Small intestine (tissue), 16 donors: ENCODE measurements at places on chromosomes 11 and 22. TPM values are rescaled to one million over a fixed set of nuclear protein-coding genes. Genes with fewer than 3 reads are reported as not detected.

KCNJ5 gene
- 0.76 TPM for polyA plus RNA-seq

BIRC3 gene
- polyA plus RNA-seq, result 25.6 TPM

DNA sequence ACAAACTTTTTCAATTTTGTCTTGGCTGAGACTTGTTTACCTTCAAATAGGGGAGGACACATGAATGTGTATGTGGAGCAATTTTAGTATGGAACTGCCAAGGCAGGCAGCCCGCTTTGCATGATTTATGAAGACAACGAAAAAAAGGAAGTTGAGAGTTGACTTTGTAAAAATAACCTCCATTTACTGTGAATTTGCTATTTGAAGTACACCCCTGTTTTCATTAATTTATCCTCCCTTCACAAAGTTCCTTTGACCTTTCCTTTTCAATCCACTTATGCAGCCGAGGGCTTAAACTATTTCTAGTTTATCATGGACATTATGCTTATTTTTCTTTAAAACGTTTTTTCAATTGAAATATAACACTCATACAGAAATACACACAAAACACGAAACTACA lies 369.6 kb upstream of the CADM1 start:
- no peak overlapping the region for H3K4me3 ChIP-seq
- H3K4me1 ChIP-seq, result no peaks in the 10 kb centered on the region
- no peak for DNase-seq
- H3K27ac ChIP-seq, result no peak overlapping the region

- H3K27ac ChIP-seq, result no peak overlapping the region
- H3K4me3 ChIP-seq, result no peak overlapping the region
- H3K27me3 ChIP-seq, result no peaks in the 10 kb centered on the region
- no peak for DNase-seq
- H3K36me3 ChIP-seq, result no peaks in the 10 kb centered on the region
Observed at GRCh38 chr11:2298131-2298794, 3.5 kb downstream of the C11orf21 start.

DNA sequence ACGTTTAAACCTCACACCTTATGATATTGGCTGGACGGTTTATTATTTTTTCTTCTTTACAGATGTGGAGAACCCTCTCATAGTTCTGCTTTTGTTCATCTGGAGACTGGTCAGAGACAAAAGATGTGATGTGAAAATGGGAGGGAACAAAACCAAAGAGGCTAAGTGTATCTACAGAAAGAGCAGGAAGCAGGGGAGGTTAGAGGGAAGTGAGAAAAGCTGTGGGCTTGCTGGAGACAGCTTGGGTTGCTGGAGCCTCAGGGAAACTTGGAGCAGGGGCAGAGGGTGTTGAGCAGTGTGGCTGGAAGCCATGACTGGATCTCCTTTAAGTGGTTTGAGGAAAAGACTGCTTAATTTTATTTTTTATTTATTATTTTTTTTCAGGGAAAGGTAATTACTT lies 79.0 kb upstream of the SNX19 start:
- no peak for DNase-seq
- no peak overlapping the region for H3K4me3 ChIP-seq
- H3K27ac ChIP-seq, result no peak overlapping the region
- H3K36me3 ChIP-seq, result no peaks in the 10 kb centered on the region
- no peaks in the 10 kb centered on the region for H3K4me1 ChIP-seq

ANAPC15 gene
- polyA plus RNA-seq, result 83.0 TPM

GRCh38 chr11:17816232-17816931 lies 81.8 kb downstream of the KCNC1 start:
- no peaks in the 10 kb centered on the region for H3K4me1 ChIP-seq
- H3K36me3 ChIP-seq, result no peaks in the 10 kb centered on the region
- no peak overlapping the region for H3K27ac ChIP-seq
- no peaks in the 10 kb centered on the region for H3K27me3 ChIP-seq
- DNase-seq, result no peak
- no peak overlapping the region for H3K4me3 ChIP-seq

GRCh38 chr22:33028234-33028633 lies 29.9 kb downstream of the SYN3 start:
- no peaks in the 10 kb centered on the region for H3K4me1 ChIP-seq
- no peak overlapping the region for H3K27ac ChIP-seq
- no peak overlapping the region for H3K4me3 ChIP-seq
- peaks cover 11% of the 10 kb centered on the region for H3K27me3 ChIP-seq
- no peaks in the 10 kb centered on the region for H3K36me3 ChIP-seq

DNA sequence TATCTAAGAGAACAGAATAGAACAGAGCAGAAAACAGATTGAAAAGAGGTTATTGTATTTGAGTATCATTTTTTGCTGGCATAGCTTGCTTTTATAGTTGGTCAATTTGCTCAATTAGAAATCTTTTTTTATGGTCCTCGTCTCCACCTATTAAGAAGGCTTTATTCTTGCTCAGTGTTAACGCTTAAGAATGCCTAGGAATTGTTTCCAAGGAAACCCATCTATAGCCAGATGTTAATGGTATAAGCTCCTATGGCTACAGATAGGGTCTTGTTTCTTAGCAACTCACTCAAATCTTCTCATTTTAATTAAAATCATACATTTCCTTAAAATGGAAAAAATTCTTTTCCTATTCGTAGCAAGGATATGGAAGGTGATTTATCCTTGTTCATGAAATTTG lies 392.3 kb downstream of the TMEM135 start:
- no peaks in the 10 kb centered on the region for H3K36me3 ChIP-seq
- no peak overlapping the region for H3K4me3 ChIP-seq
- H3K4me1 ChIP-seq, result no peaks in the 10 kb centered on the region
- DNase-seq, result no peak
- no peak overlapping the region for H3K27ac ChIP-seq
- H3K27me3 ChIP-seq, result no peaks in the 10 kb centered on the region
